SK-N-SH treated with all-trans-retinoic acid at 6 μM for 48 hours (cell line): ENCODE measurements at places on chromosomes 6 and 20.

DNA sequence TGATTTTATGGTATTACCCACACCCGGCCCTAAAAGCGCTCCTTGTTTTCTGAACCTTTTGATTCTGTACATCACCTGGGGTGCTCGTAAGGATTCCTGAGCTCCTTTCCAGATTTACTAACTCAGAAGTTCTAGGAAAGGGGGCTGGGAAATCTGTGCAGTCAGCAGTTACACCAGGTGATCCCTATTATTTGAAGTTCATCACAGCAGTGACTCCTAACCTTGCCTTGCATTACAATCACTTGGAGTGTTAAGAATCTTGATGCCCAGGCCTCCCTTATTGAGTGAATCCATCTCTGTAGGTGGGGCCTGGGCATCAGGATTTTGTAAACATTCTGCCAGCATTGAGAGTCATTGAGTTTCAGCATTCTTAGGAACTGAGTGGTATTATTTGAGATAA is 44.7 kb downstream of the BMP6 start:
- no peak for ATAC-seq

GRCh38 chr6:144756469-144756868 is 471.3 kb downstream of the UTRN start:
- no peak for ATAC-seq

DNA sequence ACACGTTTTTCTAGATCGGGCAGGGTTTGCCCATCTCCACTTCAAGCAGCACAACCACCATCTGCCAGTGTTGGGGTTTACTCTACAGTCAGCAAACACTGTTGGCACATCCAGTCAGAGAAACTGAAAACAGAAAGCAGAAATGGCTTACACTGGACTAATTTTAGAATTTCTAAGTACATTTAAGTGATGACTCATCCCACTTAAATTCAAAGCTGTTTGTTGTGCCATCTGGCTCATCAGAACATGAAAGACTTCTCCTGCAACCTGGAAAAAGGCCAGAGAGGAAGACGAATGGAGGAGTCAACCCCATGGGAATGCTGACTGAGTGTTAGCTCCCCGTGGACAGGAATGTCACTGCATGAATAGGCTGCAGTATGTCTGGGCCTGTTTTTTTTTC is 21.8 kb downstream of the FAM209B start:
- peak; percentile 81 for ATAC-seq

DNA sequence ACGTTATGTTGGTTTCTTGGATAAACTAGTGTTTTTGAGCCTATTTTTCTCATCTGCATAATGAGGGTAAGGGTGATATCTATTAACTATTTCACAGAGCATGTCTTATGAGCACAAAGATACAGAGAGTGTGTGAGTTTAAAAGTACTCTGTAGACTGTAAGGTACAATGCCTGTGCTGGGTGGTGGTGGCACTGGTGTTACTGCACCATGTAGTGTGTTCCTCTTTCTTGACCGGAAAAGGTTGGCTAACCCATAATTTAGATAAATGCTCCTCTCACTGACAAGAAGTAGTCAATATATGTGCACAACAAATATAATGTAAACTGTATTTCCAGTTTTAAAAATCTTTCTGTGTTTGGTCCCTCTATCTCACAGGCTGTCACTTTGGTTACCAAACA is 116.2 kb upstream of the MMS22L start:
- ATAC-seq = no peak

DNA sequence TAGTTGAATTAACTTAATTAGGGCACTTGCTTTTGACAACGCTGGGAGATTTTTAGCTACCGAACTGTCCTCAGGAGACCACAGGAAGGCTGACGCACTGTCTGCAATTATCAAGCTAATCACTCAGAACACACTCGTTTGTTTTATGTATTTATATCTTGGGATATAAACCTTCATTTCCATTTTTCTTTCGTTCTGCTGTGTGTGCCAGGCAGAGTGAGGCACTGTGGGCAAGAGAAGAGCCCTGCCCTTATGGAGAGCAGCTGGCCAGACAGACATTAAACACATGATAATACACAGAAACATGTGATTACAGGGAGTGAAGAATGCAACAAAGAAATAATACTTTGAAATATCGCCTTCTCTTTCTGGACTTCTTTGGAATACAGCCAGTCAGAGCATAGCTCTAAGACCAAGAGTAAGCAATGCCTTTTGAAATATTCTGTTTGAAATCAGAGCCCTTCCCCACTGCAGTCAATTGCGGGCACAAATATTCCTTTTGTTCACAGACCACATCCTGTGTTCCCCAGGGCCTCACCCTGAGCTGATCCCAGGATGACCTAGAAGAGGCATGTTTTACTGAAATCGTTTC is 96.8 kb downstream of the ANKRD60 start:
- ATAC-seq = peak; percentile 84

DNA sequence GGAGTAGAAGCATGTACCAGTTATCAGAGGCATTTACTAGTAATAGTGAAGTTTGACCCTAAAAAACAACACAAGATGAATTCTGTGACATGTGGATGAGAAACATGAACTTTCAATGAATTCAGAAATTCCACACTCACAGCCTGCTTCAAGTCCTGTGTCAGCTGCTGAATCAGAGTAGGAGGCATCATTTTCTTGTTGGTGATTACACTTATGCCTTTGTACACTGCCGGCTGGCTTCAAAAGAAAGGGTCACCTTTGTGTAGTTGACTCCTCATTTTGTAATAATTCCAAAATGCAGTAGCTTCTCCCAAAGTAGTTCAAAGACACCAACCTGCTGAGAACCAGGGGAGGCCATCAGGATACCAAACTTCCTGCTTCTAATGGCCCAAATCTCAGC is 165.5 kb downstream of the BACH2 start:
- no peak; the same call in 2 of the 3 replicates for ATAC-seq

DNA sequence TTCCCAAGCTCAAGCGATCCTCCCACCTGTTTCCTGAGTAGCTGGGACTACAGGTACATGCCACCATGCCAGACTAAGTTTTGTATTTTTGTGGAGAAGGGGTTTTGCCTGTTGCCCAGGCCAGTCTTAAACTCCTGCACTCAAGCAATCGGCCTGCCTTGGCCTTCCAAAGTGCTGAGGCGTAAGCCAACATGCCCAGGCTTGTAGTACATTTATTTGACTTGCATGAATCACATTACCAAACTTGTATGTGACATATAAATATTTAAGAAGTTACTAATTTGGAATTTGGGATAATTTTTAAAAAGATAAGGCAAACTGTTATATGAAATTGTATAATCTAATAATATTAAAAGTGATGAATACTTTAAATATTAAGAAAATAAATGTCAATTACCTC is 157.6 kb downstream of the MCHR2 start:
- ATAC-seq = no peak

DNA sequence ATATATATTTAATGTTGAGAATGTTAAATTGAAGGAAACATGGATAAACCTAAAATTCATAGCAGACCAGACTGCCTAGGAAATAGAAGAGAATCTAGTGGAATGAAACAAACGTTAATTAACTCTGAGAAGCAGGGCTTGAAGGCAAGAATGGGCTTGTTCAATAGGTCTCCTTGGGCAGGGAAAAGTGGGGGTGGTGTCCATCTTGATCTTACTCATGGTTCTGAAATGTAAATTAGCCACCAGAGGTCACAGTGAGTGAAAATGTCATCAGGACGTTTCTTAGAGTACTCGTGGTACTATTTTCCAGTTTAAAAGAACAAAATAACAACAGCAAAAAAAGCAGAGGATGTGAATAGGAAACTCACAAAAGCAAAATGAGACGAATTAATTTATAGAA is 66.8 kb upstream of the BTBD3 start:
- ATAC-seq = no peak
